ENCODE measurements at places on chromosomes 2 and 18.

GRCh38 chr2:28096421-28096820, 205.9 kb downstream of the BABAM2 start:
- DNase-seq = no peak

- DNase-seq = no peak
Observed at GRCh38 chr2:232980683-232981082, 32.4 kb downstream of the NGEF start.

GRCh38 chr2:41886757-41887156, 161.1 kb upstream of the PKDCC start:
- no peak for DNase-seq

DNA sequence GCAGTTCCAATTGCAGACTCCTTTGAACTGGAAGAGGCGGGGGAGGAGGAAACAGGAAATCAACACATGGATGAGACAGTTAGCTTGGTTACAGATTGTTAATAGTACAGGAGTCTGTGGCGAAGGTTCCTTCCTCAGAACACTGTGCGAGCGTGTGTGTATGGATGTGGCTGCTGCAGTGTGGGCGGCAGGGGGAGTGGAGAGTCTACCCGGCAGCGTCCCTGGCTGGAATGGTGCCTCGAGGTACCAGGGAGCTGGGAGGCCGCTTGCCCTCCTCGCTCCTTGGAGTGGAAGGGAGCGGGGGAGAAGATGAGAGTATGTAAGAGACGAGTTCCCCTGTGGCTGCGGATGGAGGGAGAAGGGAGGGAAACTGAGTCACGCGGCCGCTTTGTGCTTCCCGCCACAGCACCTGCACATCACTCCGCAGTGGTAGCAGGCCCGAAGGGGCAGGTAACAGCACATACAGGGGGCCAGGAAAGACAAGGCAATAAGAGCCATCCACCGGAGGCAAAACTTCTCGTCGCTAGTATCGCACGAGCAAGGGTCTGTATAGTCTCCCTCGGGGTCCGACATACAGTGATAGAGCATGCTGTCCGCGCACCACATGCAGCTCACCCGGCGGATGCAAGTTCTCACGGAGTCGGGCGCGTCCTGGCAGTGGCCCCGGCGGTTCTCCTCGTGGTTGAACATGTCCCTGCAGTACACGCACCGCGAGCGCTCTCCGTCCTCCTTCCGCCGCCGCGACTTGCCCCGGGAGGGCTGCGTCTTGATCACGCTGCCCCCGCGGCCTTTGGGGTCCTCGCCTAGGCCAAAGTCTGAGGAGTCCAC, 85.7 kb downstream of the ACTR2 start:
- DNase-seq = no peak

- DNase-seq = no peak
Observed at GRCh38 chr2:161041356-161041755, 118.9 kb upstream of the TANK start.

DNA sequence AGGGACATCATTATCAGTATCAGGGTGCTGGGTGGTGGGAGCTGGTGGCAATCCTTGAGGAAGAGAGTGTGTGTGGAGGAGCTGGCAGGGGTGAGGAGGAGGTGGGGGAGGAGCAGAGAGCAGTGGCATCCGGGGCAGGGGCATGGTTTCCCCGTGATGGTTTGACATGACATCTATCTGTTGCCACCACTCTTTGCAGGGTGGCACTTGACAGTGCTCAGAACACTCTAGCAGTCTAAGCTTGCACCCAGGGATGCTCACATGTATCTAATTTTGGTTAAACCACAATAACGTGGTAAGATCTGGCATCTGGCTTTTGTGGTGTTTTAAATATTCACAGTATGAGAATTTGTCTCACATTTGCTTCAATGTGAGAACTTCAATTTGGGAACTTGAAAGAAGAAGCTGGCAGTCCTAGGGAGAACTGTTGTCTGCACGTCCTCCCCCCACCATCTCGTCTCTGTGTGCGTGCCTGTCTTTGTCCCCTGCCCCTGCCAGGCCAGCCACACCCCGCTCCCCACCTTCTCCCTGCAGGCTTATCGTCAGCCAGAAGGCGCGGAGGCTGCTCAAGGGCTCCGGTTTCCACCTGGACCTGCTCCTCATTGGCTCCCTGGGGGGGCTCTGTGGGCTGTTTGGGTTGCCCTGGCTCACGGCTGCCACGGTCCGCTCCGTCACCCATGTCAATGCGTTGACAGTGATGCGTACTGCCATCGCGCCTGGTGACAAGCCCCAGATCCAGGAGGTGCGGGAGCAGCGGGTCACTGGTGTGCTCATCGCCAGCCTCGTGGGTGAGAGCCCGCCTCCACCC, 11.7 kb downstream of the SLC4A3 start:
- DNase-seq = no peak

DNA sequence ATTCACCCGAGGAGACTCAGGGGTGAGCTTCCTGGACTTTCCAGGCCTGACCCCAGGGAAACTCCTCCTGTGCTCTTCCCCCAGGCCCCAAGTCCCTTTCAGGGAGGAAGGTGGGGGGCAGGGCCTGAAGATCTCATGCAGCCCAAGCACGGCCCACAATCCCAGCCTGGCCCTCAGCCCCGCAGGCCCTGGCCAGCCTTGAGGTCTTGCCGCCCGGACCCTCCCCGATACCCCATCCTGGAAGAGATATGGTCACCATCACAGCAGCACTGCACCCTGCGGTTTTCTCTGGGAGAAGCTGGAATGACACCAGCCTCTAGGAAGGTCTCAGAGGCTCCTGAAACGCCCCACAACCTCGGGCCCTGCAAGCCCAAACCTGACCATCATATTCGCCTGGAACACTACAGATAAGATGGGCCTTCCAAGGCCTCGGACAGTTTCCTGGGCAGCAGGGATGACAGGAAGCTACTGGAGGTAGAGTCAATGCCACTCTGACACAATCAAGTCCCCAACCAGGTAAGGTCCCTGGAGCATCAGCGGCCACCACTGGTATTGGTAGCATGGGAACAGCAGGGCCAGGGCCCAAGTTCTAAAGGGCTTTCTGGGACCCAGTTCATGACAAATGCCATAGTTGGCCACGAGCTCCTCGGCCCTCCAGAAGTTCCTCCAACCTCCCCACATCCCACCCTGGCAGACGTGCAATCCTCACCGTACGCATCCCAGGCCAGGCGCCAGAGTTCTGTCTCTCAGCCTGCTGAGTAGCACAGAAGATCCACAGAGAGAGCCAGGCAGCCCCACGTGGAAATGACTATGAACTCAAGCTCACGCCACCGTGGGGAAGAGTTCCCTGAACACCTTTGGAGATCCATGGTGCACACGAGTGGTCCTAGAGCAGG, 8.6 kb downstream of the SDC1 start:
- no peak for DNase-seq

GRCh38 chr2:128589681-128590080, 271.0 kb upstream of the HS6ST1 start:
- DNase-seq = no peak

DNA sequence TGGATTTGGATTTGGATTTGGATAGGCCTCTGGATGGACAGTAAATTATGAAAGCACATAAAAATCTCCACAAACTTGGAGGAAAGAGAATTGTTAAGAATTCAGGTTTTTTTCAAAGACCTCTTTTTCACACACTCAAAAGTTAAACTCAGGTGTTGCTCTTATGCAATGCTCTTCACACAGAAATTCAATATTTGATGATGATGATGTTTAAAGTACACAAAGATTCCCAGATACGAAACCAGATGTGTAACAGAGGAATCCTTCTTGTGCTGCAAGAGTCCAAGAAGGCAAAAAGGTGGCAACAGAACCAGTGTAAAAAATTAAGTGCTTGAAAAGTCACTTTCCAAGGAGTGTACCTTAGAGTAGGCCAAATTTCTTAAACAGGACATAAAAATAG, 75.8 kb upstream of the SPATS2L start:
- no peak for DNase-seq

- no peak for DNase-seq
Observed at GRCh38 chr2:239579524-239580198, 178.8 kb upstream of the HDAC4 start.

DNA sequence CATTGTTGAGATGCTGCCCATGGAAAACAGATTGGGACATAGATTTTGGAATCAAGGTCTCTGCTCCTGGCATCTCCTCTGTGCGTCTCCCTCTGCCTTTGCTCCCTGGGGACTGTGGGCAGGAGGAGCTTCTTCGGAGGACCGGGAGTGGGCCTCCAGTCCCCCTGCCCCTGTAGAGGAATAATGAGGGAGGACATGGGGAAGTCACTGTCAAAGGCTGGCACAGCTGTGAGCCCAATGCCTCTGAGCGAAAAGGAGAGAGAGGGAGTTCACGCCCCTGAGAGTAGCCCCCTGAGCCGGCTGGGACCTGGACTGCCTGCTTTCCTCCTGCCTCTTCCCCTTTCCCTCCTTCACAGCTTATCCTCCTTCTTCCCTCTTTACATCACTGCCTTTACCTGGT, 195.0 kb downstream of the LOXHD1 start:
- DNase-seq = no peak

GRCh38 chr18:44844486-44844885, 163.8 kb downstream of the SETBP1 start:
- DNase-seq = no peak

- DNase-seq = peak; percentile 66
Observed at GRCh38 chr2:186256540-186256939, 229.5 kb upstream of the ZC3H15 start.

DNA sequence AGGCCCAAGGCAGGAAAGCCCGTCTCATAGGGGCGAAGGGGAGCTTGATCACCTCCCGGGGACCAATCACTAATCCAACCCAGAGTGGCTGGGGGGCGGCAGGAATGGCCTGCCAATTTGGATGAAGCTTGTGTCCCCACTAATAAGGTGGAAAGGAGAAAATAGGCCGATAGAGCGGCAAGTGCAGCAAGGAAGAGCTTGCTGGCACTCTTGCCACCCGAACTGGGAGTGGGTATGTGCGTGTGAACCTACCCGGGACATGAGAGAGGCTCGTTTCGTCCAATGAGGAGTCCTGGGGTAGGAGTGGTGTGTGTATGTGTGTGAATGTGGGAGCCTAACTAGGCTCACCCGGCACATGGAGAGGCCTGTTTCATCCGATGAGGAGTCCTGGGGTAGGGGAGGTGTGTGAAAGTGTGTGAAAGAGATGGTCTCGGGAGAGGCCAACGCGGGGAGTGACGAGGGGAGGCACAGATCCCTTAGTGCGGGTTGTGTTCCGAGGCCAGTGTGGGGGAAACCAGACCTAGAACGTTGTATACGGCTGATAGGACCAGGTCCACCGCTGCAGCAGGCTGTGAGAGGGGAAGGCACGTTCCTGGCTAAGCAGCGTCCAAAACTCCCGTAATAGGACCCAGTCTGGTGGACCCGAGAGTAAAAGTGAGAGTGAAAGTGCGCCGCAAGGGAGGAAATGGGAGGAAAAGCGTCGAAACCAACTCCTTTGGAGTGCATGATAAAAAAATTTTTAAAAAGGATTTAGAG, 47.1 kb upstream of the SELENOI start:
- no peak for DNase-seq

DNA sequence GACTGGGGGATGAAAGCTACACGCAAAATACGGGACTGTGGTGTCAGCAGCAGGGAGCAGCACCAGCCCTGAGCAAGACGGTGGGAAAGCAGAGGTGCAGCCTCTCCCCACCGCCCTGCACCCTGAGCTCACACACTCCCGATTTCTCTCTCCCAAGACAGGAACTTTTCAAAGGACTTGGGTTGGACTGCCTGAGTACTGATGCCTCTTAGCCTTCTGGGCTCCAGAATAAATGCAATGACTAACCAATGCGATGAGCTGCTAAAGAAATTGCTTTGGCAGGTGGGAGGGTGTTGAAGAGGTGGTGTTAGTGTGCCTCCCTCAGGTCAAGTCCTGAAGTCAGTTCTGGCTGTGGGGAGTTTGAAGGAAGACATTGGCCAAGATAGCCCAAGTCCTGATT, 9.6 kb downstream of the TRIM54 start:
- peak; percentile 6 for DNase-seq

- no peak for DNase-seq
Observed at GRCh38 chr2:3487432-3487831, 31.9 kb downstream of the ADI1 start.

DNA sequence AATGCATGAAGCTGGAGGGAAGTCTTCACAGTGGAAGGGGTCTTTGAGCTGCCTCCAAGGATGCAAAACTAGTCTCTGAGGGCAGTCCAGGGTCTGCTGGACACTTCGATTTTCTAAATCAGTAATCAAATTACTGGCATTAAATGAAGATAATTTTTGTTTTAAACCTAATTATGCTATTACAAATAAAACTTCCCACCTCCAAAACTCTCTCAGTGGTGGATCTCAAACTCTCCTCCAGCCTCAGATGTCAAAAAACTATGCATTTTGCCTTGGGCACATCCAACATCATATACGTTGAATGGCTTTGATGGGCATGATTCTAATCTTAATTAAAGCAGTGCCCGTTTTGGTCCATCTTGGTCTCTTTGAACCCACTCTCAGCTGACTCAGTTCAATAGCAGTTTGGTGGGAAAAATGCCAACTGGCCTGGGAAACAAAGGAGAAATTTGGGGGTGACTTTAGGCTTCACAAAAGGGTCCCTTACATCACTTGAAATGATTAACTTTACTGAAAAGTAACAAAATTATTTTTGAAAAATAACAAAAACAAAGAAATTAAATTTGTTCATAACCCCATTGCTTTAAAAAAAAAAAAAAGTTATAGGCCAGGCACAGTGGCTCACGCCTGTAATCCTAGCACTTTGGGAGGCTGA, 5.9 kb upstream of the MYCN start:
- DNase-seq = no peak

DNA sequence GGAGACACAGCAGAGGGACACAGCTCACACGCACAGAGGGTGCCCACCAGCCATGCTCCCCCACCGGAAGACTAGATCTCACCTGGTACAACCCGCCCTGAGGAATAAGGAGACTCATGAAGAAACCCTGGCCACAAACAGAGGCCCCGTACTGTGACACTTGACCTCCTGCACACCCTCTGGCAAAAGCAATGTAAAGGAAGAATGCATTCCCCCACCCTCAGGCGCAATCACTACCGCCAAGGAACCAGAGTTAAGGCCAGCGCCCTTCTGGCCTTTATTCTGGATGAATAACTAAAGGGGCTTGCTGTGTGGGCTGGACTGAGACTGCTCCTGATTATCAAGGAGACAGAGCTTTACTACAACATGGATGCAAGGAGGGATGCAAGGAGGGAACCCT, 509.2 kb upstream of the SPHKAP start:
- DNase-seq = no peak

DNA sequence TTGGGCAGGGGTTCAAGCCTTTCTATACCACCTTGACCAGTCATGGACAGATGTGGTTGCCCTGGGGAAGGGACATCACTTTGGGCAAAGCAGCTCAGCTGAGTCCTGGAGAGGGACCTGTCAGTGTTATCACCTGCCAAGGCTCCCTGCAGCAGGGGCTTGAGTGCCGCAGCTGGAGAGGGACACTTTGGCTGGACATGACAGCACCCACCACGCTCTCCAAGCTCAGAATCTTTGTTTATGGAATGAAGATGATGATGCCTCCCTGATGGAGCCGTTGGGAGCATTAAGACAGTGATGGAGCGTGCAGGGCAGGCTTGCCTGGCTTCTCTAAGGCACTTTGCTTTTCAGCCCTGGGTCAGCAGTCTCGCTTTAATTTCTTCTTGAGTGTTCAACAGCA, 4.3 kb upstream of the TFCP2L1 start:
- DNase-seq = no peak

- no peak for DNase-seq
Observed at GRCh38 chr18:3110034-3110752, 97.2 kb upstream of the LPIN2 start.

Measured in SHP77 treated with DMSO at 0.1 percent for 48 hours (cell line).